Progenitor cell of endocrine pancreas (in vitro differentiated cells): ENCODE measurements at places on chromosomes 3 and 15. TPM values are rescaled to one million over a fixed set of nuclear protein-coding genes. Genes with fewer than 3 reads are reported as not detected.

Gene ADGRG7
- 1.3 and 1.4 TPM in 2 replicates for total RNA-seq

Gene SLC9C1
- total RNA-seq: 1.5 and 2.3 TPM in 2 replicates

Gene B3GALNT1
- total RNA-seq: 20.9 and 22.6 TPM in 2 replicates

Gene ZIC4
- total RNA-seq: not detected in 2 replicates

DNA sequence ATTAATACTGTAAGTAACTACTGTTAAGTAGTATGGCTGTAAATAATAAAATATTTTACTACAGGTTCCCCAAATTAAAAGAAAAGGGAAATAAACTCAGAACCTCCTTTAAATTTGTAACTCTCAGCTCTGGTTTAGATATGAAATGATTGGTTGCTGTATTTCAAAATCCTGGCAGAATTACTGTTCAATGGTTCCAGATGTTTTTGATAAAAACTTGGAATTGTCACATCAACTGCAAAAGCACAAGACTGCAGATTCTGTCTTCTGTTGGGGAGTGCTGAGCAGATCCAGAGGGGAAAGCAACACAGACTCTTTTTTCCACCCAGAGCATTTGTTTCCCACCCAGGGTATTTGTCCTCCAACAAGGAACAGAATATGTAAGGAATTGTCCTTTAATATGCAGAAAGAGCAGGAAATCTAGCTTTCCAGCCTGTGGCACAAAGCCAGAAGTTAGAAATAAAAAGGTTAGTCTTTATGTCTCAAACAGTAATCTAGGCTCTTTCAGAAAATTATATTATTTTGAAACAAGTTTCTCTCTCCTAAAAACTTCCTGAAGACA is 178.1 kb downstream of the KLHL25 start:
- H3K4me1 ChIP-seq: peaks cover 22% of the 10 kb centered on the region
- H3K4me3 ChIP-seq: no peak overlapping the region
- H3K27me3 ChIP-seq: no peaks in the 10 kb centered on the region
- no peak overlapping the region for H3K27ac ChIP-seq

- DNase-seq: no peak
- no peaks in the 10 kb centered on the region for H3K4me1 ChIP-seq
- no peak overlapping the region for H3K27ac ChIP-seq
- no peak overlapping the region for H3K4me3 ChIP-seq
Measured at GRCh38 chr3:23438657-23439056, 235.5 kb downstream of the UBE2E2 start.

- DNase-seq: no peak
- H3K27ac ChIP-seq: no peak overlapping the region
- no peaks in the 10 kb centered on the region for H3K27me3 ChIP-seq
- H3K4me1 ChIP-seq: peaks cover 4% of the 10 kb centered on the region
- no peak overlapping the region for H3K4me3 ChIP-seq
- no peaks in the 10 kb centered on the region for H3K36me3 ChIP-seq
Measured at GRCh38 chr3:195133462-195133861, 137.5 kb downstream of the XXYLT1 start.

- H3K27ac ChIP-seq: no peak overlapping the region
- H3K4me3 ChIP-seq: no peak overlapping the region
- H3K4me1 ChIP-seq: no peaks in the 10 kb centered on the region
- H3K36me3 ChIP-seq: peaks cover 3% of the 10 kb centered on the region
- H3K27me3 ChIP-seq: no peaks in the 10 kb centered on the region
Measured at GRCh38 chr3:121844892-121845291, 9.9 kb downstream of the EAF2 start.

- DNase-seq: no peak
- H3K4me1 ChIP-seq: no peaks in the 10 kb centered on the region
- peaks cover 2% of the 10 kb centered on the region for H3K36me3 ChIP-seq
- no peaks in the 10 kb centered on the region for H3K27me3 ChIP-seq
Measured at GRCh38 chr15:48426044-48426443, 94.8 kb downstream of the DUT start.

DNA sequence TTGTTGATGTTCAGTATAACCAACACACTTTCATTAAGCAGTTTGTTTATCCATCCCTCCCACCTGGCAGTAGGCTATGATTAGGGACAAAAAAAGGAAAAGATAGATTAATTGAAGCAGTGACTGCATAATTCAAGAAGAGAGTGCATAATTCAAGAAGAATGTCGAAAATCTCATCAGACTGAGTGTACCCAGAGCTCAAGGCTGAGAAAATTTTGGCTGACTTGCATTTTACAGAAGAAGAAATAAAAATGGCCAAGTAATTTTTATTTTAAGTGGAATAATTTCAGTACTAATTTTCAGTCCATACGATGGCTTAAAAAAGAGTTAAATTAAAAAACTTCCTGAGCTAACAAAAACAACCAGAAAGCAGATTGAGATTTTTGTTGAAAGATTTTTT is 145.4 kb upstream of the LRRFIP2 start:
- H3K27ac ChIP-seq: no peak overlapping the region
- no peak for DNase-seq
- no peak overlapping the region for H3K4me3 ChIP-seq
- no peaks in the 10 kb centered on the region for H3K27me3 ChIP-seq

DNA sequence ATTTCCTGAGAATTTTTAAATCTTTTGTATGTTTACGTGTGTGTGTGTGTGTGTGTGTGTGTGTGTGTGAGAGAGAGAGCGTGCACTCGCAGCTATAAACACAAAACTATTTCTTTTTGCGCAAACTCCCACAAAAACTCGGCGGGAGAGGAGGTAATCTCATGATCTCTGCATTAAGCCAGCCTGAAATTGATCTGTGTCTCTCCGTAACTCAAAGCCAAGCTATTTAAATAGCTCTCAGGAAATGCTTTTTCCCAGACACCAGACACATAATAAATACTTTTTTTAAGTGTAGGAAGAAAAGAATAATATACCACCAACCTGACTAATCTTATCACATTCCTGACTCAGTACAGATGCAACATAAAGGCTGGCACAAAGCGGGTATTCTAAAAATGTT is 226.8 kb downstream of the MAGI1 start:
- H3K27ac ChIP-seq: peak overlapping the region; percentile 53
- H3K36me3 ChIP-seq: peaks cover 8% of the 10 kb centered on the region
- peaks cover 39% of the 10 kb centered on the region for H3K4me1 ChIP-seq

- DNase-seq: no peak
- peaks cover 62% of the 10 kb centered on the region for H3K27me3 ChIP-seq
- H3K36me3 ChIP-seq: no peaks in the 10 kb centered on the region
- H3K4me3 ChIP-seq: no peak overlapping the region
Measured at GRCh38 chr15:93477188-93477587, 388.2 kb upstream of the RGMA start.

GRCh38 chr15:39543651-39544050 is 37.2 kb upstream of the THBS1 start:
- no peaks in the 10 kb centered on the region for H3K27me3 ChIP-seq
- no peaks in the 10 kb centered on the region for H3K36me3 ChIP-seq
- H3K4me1 ChIP-seq: no peaks in the 10 kb centered on the region
- H3K4me3 ChIP-seq: no peak overlapping the region

DNA sequence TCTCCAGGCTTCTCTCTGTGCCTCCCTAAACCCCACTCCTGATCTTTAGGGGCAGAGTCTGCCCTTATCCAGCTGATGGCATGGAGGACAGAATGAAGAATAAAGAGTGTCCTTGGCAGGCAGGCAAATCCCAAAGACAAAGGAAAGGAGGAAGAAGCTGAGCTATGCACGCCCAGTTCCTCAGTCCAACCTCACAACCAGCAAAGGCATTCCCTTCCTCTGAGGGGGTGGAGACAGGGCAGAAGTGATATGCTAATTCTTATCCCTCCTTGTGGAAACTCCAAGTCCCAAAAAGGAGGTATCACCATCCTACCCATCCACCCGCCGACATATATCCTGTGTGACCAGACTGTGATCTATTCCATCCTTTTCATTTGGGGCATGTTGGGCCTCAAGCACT is 10.5 kb upstream of the CCDC54 start:
- no peaks in the 10 kb centered on the region for H3K4me1 ChIP-seq
- H3K36me3 ChIP-seq: no peaks in the 10 kb centered on the region
- H3K4me3 ChIP-seq: no peak overlapping the region
- H3K27me3 ChIP-seq: no peaks in the 10 kb centered on the region
